Esophagus squamous epithelium (tissue), 5 donors: ENCODE measurements at places on chromosomes 1 and 21.

DNA sequence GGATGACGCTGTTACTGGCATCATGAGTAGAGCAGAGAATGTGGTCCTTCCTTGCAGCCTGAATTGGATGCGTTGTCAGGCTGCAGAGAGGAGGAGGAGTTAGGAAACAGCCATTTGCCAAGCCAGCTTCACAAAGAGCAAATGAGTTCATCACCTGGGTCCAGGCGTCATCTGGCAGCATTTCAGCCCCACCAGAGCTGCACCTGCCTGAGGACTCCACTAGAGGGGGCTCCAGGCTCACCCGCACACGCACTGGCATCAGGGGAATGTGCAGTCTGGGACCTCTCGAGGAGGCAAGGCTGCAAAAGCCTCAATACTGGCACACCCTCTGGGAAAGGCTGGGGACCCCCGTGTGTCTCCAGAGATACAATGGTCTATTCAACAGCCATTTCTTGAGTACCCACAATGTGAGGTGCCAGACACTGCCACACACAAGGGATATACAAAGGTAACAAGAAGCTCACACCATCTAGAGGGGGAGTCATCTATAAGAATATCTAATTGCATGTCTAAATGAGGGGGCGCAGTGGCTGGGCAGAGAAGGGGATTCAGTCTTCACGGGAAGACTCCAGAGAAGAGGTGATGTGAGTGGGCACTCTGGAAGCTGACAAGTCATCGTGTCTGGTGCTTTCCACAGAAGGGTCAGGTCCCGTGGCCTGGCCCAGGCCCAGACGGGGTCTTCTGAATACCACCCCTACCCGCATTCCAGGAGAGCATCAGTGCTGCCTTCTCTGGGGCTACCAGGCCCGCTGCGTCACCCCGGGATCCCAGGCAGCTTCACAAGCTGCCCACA lies 53.5 kb upstream of the CNTN2 start:
- no peak overlapping the region for H3K4me3 ChIP-seq
- DNase-seq, result no peak
- H3K4me1 ChIP-seq, result no peaks in the 10 kb centered on the region
- H3K27me3 ChIP-seq, result peaks cover 18% of the 10 kb centered on the region
- no peak overlapping the region for H3K27ac ChIP-seq
- H3K36me3 ChIP-seq, result no peaks in the 10 kb centered on the region

GRCh38 chr1:17674726-17675500 lies 80.2 kb upstream of the ACTL8 start:
- peaks cover 3% of the 10 kb centered on the region for H3K4me1 ChIP-seq
- H3K4me3 ChIP-seq, result no peak overlapping the region
- H3K36me3 ChIP-seq, result peaks cover 98% of the 10 kb centered on the region
- DNase-seq, result no peak
- no peaks in the 10 kb centered on the region for H3K27me3 ChIP-seq
- no peak overlapping the region for H3K27ac ChIP-seq

GRCh38 chr1:112043901-112044300 lies 54.4 kb upstream of the KCND3 start:
- no peak overlapping the region for H3K27ac ChIP-seq
- H3K4me3 ChIP-seq, result no peak overlapping the region
- H3K36me3 ChIP-seq, result no peaks in the 10 kb centered on the region
- no peak for DNase-seq
- H3K27me3 ChIP-seq, result peaks cover 6% of the 10 kb centered on the region

DNA sequence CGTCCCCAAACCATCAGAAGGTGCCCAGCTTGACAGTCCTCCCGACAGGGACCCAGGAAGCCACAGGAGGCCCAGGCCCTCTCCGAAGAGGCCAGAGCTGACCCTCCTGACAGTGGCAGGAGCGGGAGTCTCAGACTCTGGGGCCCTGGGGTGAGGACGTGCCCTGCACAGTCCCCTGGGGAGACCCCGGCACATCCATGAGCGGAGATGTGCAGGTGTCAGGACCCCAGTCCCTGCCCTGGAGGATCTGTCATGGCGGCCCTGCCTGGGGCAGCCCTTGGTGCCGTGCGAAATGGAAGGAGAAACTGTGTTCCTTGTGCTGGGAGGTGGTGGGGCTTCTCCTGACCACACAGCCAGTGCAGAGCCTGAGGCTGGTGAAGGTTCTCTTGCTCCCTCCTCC lies 55.8 kb downstream of the OBSCN start:
- H3K27me3 ChIP-seq, result no peaks in the 10 kb centered on the region
- H3K36me3 ChIP-seq, result peaks cover 58% of the 10 kb centered on the region
- no peak overlapping the region for H3K4me3 ChIP-seq
- H3K4me1 ChIP-seq, result no peaks in the 10 kb centered on the region
- no peak overlapping the region for H3K27ac ChIP-seq
- no peak for DNase-seq

- no peak for DNase-seq
- H3K4me3 ChIP-seq, result no peak overlapping the region
- H3K4me1 ChIP-seq, result no peaks in the 10 kb centered on the region
- no peak overlapping the region for H3K27ac ChIP-seq
- no peaks in the 10 kb centered on the region for H3K36me3 ChIP-seq
These were observed 61.9 kb downstream of the HSPA13 start for GRCh38 chr21:14321042-14321441.

DNA sequence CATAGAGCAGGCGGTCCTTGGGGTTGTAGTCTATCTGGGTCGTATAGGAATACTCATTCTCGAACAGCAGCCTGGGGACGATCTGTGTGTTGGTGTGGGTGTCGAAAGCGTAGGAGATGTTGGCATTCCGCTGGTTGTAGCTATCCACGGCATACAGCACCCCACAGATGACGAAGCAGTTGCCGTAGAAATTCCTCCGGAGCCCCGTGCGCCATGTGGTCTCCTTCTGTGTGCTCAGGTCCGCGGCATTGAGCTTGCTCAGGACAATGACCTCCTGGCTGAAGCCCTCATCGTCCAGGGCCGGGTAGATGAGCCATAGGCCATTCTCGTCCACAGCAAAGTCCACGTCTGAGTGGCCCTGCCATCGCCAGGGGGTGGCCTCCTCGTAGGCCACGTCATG lies 39.9 kb downstream of the OLFML2B start:
- H3K36me3 ChIP-seq, result no peaks in the 10 kb centered on the region
- H3K4me1 ChIP-seq, result no peaks in the 10 kb centered on the region
- no peak for DNase-seq
- H3K4me3 ChIP-seq, result no peak overlapping the region
- no peak overlapping the region for H3K27ac ChIP-seq

- H3K4me1 ChIP-seq, result no peaks in the 10 kb centered on the region
- H3K27ac ChIP-seq, result no peak overlapping the region
- no peaks in the 10 kb centered on the region for H3K27me3 ChIP-seq
- H3K36me3 ChIP-seq, result no peaks in the 10 kb centered on the region
- DNase-seq, result no peak
These were observed 1367.2 kb downstream of the KCNT2 start for GRCh38 chr1:195241066-195241465.

- no peak for DNase-seq
- H3K36me3 ChIP-seq, result peaks cover 7% of the 10 kb centered on the region
- H3K4me3 ChIP-seq, result no peak overlapping the region
- H3K4me1 ChIP-seq, result peaks cover 6% of the 10 kb centered on the region
- H3K27ac ChIP-seq, result no peak overlapping the region
- H3K27me3 ChIP-seq, result no peaks in the 10 kb centered on the region
These were observed 8.3 kb downstream of the PGLYRP4 start for GRCh38 chr1:153340356-153340755.
